ENCODE measurements at places on chromosomes 11 and 22.

GRCh38 chr11:65392186-65392829 is 5.9 kb downstream of the FRMD8 start:
- no peak for DNase-seq

DNA sequence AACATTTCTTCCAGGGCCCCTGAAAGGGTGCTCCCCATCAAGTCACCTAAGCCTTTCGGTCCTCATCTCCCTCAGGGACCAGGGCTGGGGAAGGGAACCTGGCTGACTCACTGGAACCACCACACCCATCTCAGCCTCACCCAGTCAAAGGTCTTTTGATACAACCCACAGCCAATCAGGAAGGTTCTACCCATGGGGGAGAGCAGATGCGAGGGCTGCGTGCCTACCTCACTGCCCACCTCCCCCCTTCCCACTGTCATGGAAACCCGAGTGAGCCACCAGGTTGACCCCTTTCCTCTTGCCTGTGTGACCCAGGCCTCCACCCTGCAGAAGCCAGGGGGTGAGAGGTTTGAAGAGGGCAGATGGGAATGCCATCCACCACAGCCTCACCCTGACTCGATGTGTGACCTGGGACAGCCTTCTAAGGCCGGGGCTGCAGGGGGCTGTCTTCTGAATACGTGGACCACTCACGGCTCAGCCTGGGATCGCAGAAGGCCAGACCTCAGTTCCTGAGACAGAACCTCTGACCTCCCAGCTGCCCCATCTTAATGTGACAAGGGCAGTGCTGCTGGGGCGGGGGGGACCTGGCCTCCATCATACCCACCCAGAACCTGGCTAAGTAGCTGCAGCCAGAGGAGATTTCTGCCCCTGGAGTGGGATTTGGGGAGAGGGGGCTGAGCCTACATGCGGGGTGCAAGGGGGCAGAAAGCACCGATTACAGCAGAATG is 2.7 kb downstream of the MDK start:
- no peak for DNase-seq

- DNase-seq = no peak
These were observed 117.7 kb upstream of the CCDC90B start for GRCh38 chr11:83403691-83404389.

GRCh38 chr22:33018232-33018864 is 39.8 kb downstream of the SYN3 start:
- DNase-seq = peak; percentile 68
